Panc1 (cell line): ENCODE measurements at places on chromosomes 5 and 9. TPM values are rescaled to one million over a fixed set of nuclear protein-coding genes. Genes with fewer than 3 reads are reported as not detected.

PTPN3 gene
- 10.4 TPM for total RNA-seq

PCDHB16 gene
- total RNA-seq = 1.8 TPM

SGCD gene
- not detected for total RNA-seq

BICD2 gene
- 17.3 TPM for total RNA-seq

MYMK gene
- total RNA-seq = not detected

CDHR2 gene
- total RNA-seq = 0.72 TPM

BTNL3 gene
- total RNA-seq = not detected

PTGR1 gene
- 46.0 TPM for total RNA-seq

WNT8A gene
- total RNA-seq = not detected

OLFM1 gene
- total RNA-seq = 0.39 TPM

AQP7 gene
- total RNA-seq = 0.26 TPM

IL9 gene
- total RNA-seq = not detected

TRIM7 gene
- 25.8 TPM for total RNA-seq

SV2C gene
- not detected for total RNA-seq

MCTP1 gene
- 39.8 TPM for total RNA-seq

TXNDC8 gene
- total RNA-seq = not detected

SERF1A gene
- total RNA-seq = 5.1 TPM

SPINK7 gene
- not detected for total RNA-seq

QRFP gene
- total RNA-seq = not detected

TLX3 gene
- total RNA-seq = not detected
